ENCODE measurements at places on chromosomes 12 and 14.

GRCh38 chr12:113299619-113300237 is 35.2 kb downstream of the SLC8B1 start:
- DNase-seq: no peak

DNA sequence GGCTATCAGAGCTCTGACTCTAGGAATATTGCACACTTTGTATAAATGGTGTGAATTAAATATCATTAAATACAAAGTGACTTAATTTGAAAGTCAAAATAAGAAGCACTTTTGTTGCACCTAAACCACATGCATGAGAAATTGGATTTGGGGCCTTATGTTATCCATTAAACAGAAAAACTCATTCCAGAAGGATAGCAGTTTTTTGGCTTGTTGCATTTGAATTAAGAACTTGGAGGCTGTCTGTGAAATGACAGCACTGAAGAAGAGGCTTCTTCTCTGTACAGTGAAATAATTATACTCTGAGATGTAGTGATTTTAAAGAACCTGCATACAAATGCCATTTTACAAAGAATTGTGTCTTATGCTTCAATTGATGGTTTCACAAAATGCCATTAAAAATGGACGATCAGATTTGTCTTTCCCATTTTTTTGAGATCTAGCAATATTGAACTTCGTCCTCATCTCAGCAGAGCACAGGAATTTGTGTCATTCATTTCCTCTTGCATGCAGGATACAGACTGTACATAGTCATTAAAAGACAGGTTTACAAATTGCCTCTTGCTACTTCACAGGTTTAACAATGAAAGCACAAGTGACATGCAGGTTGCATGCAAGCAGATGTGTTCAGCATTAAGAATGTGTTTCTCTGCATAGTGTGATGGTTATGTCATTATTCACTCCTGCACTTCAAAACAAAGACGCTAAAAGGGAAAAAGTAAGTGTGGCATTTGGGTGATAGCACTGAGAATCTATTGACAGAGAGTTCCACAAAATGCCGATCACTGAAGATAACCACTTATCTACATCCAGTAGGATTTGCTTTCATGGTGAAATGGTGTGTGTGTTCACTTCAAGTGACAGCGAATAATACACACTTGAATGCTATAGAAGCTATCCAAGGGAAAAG is 35.9 kb upstream of the PYGL start:
- no peak for DNase-seq

- no peak for DNase-seq
Observed at GRCh38 chr12:104535369-104535768, 78.6 kb downstream of the CHST11 start.

- DNase-seq: no peak
Observed at GRCh38 chr12:122457627-122458026, 35.2 kb upstream of the CLIP1 start.

- DNase-seq: peak; percentile 50
Observed at GRCh38 chr14:77849711-77850110, 49.8 kb downstream of the ADCK1 start.

DNA sequence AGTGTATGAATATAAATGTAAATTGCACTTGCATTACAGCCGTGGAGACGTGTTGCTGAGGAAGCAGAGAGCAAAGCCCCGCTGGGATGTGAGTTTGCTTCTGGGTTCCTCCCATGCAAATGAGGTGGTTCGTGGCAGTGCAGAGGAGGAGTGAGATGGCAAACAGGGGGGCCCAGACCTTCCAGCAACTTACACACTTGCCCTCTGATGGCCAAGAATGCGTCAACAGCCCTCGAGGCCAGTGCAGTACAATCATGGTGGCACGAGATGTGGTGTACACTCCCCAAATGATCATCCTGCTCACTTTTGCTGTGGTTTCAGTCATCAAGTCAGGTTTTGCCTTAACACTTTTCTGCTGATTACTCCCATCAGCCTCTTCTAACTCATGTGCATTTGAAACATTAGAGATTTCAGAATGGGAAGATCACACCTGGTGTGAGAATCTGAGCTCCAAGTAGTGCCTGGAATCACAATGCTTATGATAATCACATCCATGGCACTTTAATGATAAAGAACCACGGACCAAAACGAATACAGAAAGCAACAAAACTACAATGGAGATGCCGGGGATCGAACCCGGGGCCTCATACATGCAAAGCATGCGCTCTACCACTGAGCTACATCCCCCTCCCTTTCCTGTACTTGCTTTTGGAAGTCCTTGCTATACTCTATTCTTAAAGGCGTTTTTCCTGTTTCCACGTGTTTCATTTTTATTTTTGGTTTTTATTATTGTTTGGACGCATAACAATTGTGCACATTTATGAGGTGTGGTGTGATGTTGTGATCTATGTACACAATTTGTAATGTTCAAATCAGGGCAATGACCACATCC is 7.0 kb upstream of the UBC start:
- DNase-seq: peak; percentile 57

DNA sequence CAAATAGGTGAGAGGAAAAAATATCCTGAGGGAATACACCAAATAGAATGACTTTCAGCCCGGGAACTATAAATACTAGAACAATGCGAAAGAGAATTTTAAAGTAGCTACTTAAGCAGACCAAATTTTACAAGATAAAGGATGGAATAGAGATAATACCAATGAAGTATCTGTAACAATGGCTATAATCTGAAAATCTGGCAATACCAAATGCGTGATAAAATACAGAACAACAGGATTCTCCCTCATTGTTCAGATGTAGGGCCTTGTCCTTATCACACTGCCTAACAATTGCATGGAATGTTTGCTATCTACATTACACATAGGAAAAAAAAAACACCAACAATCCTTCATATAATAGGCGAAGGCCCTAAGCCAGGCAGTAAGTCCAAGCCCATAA is 815.4 kb upstream of the MDGA2 start:
- no peak for DNase-seq

DNA sequence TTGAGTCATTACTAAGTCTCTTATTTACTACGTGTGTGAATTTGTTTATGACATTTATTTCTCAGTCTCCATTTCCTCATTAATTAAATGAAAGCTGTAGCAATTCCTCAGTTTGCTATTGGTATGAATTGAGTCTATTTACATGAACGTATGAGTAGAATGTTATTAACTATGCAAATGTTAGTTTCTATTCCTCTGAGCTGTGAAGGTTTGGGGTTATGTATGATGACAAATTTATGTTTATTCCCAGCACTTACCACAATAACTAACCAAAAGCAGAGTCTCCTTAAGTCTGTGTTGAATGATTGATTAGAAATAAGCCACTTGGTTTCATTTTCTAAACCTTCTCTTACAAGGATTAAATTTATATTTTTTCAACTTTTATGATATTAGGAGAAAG is 1340.9 kb downstream of the FSCB start:
- DNase-seq: no peak

- DNase-seq: no peak
Observed at GRCh38 chr12:91928501-91928900, 217.1 kb downstream of the BTG1 start.

DNA sequence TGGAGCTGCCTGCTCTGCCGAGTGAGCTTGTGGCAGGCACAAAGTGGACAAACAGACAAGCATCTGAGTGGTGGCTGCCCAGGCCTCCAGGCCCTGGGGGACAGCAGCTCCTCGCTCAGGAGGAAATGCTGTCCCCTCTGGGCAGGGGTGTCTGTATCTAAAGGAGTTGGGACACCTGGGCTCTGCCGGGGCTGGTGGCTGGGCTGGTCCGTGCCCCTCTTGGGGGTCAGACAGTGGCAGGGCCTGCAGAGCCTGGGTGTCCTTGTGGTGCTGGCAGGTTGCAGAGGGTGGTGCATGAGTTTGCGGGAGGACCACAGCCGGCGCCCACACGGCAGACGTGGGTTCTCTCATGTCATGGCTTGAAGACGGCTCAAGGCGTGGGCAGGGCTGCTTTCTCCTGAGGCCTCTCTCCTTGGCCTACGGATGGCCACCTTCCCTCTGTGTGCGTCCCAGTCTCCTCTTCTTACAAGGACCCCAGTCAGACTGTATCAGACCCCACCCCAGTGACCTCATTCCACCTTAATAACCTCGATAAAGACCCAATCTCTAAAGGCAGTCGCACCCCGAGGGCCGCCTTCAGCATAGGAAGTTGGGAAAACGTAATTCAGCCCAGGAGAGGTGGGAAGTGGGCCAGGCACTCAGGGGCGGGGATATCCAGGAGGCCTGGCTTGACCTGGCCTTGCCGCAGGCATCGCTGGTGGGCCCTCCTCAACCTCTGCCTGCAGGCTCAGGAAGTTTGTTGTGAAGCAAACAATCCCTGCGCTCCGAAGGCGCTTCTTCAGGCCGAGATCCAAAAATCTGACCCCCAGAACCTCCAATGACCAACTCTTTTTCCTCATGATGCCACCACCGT is 110.0 kb downstream of the KIF26A start:
- DNase-seq: no peak

DNA sequence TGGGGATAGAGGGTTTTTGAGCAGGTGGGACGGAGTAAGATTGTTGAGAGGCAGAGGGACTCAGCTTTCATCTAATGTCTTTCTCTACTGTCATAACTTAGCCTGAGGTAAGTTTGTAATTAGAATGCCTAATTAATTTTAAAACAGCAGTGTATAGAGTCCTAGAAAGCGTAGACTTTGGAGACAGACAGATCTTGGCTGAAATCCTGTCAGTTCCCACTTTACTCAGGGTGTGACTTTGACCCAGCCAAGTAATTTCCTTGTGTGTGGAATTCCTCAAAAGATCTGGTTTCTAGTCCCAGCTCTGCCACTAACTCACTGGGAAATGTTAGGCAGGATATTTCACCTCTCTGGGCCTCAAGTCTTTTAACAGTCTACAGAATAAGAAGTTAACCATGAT is 74.3 kb downstream of the SLC25A21 start:
- DNase-seq: no peak

DNA sequence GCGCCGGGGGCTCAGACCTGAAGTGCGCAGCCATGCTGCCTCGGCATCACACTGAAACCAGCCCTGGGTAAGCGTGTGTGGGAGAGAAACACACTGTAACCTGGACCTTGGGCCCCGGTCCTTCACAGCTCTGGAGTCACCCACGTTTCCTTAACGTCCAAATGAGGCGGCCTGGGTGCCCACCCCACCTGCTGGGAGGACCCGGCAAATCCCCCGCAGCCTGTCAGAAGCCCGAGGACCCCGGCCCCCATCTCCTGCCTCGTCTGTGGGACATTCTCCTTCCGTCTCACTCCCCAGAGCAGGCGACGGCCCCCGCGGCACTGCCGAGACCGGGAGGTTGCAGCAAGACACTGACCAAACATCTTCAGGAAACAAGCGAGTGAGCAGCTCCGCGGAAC is 66.5 kb upstream of the GALNT9 start:
- DNase-seq: no peak

GRCh38 chr12:115570069-115570777 is 707.3 kb downstream of the MED13L start:
- peak; percentile 14 for DNase-seq

DNA sequence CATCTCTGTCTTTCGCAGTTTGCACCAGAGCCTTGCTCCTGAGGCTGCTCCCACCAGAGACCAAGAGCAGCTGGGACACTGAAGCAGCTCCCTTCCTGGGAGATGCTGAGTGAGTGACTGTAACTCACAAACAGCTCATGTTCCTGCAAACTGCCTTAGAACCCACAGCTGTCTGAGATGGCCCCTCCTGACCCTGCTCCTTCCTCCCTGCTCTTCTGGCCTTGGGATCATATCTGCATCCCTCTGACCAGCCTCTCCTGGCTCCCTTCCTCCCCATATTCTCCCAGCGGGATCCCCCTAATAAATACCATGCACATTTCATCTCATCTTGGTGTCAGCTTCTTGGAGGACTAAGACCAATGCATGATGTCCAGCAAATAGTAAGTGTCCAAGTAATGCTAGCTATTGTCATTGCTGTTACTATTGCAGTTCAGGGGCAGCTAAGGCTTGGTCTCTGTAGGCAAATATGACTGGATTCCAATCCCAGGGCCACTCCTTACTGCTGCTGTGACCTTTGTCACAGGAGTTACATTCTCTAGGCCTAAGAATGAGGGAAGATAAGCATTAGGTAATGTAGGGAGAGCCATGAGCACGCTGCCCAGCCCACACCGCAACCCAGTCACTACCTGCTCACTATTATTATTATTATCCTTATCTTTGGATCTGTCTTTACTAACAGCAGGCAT is 47.9 kb downstream of the SYNE3 start:
- no peak for DNase-seq

DNA sequence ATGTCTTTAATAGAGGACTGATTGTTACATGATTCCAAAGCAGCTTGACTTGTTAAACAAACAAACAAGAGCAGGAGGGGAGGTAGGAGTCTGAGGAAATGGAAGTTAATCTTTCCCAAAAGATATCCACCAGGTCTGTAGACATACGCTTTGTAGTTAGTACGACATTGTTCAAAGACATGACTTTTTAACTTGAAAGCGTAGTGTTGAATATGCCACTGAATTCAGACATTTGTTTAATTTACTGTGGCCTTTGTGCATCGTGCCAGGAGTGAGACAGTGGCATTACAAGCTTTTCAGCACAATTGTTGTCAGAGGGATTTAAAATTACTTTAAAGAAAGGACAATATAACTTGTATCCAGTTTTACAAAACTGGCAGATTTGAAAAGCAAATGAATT is 53.0 kb downstream of the SAV1 start:
- no peak for DNase-seq

GRCh38 chr12:107515446-107515958 is 170.1 kb upstream of the PWP1 start:
- no peak for DNase-seq

- peak; percentile 22 for DNase-seq
Observed at GRCh38 chr12:53985994-53986685, 1.2 kb downstream of the HOXC10 start.

DNA sequence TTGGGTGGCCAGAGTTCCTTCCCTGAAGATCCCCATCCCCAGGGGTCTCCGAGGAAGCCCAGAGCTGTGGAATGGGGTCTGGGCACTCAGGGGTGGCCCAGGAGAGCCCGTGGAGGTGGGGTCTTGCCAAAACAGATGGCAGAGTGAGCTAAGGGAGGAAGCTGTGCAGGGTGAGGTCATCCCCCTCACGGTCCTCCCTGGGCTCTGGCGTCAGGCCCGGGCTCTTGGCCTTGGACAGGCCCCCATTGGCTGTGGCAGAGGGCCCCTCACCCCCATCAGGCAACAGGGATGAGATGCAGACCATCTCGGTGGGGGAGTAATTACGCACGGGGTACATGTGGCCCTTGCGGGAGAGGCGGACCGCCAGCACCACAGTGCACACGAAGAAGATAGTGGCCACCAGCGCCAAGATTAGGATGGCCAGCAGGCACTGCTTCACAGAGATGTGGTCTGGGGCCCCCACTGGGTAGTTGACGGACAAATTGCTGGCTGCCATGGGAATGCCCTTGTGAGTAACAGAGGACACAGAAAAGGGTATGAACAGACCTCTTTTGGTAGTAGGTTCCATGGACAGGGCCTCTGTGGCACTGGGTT is 10.7 kb downstream of the SELPLG start:
- DNase-seq: no peak

GRCh38 chr12:30023186-30023585 is 239.4 kb upstream of the TMTC1 start:
- DNase-seq: no peak

GRCh38 chr12:19794116-19794515 is 354.8 kb downstream of the AEBP2 start:
- no peak for DNase-seq

GRCh38 chr14:93017898-93018297 is 94.9 kb downstream of the CHGA start:
- DNase-seq: no peak
